ENCODE measurements at places on chromosomes 12 and 14. TPM values are rescaled to one million over a fixed set of nuclear protein-coding genes. Genes with fewer than 3 reads are reported as not detected.

The SMOC1 gene
- 2.0 TPM for polyA plus RNA-seq

- DNase-seq, result no peak
Measured at GRCh38 chr12:53940443-53941014, 1.9 kb downstream of the HOXC13 start.

DNA sequence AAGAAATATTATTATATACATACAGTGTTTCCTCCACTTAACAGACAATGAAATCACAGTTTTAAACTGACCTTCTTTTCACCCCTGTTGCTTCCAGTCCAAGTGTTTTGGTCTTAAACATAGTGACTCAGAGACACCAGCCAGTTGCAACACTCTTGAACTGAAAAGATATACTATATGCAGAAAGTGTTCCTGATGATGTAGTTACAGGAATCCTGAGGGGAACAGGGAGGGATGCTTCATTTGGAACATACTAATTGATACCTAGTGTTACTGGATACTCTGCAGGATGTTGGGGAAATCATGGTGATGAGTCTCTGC is 420.8 kb downstream of the CCDC91 start:
- DNase-seq, result no peak

GRCh38 chr12:63935361-63935760 is 90.9 kb downstream of the SRGAP1 start:
- DNase-seq, result no peak

- DNase-seq, result no peak
Measured at GRCh38 chr14:23118506-23119362, at the start of gene CEBPE. TSS of gene CEBPE (minus strand) at chr14:23119255. CDS start at chr14:23119091, 164 bp downstream.

Data from left renal pelvis (tissue), 4 donors.